Retinal pigment epithelial cell (primary cell): ENCODE measurements at places on chromosomes 1 and 21.
A peak's percentile ranks its signal among the peaks of the same experiment; 100 is the strongest.

DNA sequence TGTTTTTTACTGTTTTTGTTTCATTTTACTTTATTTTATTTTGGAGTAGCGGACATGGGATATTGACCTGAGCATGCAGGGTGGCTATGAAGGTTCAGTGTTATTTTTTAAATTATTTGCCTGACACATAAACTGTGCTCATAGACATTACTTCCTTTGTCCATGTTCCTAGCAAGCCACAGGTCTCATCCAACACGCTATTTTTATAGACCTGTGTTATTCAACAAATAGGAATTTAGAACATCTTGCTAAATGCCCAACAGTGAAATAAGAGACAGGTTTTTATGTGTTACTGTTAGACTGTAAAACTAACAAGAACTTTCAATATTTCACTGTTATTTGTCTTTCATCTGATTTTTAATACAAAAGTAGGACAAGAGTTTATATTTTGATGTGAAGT, 756.4 kb downstream of the KCNT2 start:
- no peak for DNase-seq

DNA sequence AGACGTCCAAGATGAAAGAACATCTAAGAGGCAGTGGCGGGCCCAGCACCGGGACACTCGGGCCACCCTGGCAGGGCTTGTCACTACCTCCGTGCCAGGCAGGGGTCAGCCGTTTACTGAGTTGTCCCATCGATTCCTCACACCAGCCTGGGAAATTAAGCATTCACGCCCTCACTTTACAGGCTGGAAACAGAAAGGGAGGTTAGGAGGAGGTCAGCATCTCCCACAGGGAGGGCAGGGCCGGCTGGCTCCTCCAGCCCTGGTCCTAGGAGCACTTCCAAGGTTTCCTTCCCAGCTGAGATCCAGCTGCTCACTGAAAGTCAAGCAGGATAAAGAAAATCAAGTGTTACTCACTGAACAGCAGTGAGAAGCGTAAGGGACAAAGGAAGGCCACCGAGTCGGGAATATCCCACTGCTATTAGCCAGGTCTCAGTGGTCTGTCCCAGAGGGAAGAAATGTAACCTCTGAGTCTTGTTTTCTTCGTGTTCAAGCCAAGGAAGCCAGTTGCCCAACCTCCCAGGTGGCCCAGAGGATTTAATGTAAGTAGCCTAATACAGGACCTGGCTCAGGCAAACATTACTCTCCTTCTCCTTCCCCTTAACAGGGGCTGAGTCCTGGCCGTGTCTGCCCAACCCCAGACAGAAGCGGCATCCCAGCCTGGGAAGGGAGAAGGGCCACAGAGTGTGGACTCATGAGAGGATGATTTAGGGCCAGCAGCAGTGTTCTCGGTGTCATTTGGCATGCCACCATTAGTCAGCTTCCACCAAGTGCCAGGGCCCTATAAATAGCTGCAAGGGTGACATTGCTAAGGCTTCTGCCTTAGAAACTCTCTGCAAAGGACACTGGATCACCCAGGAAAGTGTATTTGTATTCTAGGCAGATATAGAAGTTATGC, 203.1 kb upstream of the GALNT2 start:
- DNase-seq, result no peak

- no peak for DNase-seq
These were observed 57.8 kb upstream of the HSD17B7 start for GRCh38 chr1:162732566-162733335.

DNA sequence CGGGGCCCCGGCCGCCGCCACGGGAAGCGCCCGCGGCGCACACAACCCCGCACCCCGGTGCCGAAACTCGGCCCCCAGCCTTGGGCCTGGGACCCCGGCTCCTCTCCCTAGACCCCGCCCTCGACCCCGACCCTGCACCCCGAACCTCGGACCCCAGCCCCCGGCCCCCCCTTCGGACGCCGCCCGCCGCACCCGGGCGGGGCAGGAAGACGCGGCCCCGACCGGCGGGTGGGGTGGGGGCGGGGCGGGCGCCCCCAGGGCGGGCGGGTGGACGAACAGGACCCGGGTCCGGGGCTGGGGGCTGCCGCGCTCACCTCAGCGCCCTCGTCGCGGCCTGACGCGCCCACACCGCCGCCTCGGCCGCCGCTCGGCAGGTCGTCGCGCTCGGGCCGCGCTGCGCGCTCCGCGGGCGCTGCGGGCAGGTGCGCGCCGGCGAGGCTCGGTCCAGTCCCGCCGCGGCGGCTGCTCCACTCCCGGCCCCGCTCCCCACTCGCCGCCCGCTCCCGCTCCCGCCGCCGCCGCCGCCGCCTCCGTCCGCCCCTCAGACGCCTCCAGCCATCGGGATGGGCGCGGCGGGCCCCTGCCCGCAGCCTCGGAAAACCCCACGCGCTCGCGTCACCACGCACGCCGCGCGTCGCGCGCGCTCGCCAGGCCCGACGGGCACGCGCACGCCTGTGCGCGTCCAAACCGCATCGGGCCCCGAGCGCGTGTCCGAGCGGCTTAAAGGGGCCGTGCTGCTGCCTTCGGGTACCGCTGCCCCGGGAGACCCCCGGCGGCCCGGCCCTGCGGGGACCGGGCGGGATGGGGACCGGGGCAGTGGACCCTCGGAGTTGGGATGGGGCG, at the start of gene GNB1:
Gene GNB1 (minus strand): TSS at position 582 of the 843 bp plus-strand sequence. CDS start 65,634 bp downstream, outside the sequence.
- DNase-seq, result peak; percentile 59

DNA sequence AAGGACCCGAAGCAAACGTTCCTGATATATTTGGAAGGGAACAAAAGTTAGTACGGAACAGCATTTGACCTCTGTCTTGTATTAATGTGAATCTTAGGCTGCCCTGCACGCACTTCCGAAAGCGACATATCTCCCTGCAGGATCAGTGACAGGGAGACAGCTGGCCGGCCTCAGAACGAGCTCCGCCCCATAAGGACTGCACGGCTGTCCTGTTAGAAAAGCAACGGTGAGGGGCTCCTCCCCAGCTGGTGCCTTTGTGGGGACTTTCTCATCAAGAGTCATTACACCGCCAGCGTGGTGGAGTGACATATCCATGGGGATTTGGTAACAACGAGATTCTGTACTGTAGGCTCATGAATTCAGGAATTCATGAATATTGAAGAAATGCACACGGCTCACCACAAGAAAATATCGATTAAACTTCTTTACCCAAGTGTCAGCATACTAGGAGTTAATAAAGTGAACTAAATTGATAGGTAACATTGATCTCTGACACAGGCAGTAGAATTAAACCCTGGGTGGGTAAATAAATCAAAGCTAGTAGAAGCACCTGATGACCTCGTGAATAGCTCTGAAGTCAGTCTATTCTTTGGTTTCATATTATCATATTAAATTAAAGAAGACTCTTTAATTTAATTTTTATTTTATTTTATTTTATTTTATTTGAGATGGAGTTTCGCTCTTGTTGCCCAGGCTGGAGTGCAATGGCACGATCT, 8.1 kb upstream of the GREM2 start:
- no peak for DNase-seq

DNA sequence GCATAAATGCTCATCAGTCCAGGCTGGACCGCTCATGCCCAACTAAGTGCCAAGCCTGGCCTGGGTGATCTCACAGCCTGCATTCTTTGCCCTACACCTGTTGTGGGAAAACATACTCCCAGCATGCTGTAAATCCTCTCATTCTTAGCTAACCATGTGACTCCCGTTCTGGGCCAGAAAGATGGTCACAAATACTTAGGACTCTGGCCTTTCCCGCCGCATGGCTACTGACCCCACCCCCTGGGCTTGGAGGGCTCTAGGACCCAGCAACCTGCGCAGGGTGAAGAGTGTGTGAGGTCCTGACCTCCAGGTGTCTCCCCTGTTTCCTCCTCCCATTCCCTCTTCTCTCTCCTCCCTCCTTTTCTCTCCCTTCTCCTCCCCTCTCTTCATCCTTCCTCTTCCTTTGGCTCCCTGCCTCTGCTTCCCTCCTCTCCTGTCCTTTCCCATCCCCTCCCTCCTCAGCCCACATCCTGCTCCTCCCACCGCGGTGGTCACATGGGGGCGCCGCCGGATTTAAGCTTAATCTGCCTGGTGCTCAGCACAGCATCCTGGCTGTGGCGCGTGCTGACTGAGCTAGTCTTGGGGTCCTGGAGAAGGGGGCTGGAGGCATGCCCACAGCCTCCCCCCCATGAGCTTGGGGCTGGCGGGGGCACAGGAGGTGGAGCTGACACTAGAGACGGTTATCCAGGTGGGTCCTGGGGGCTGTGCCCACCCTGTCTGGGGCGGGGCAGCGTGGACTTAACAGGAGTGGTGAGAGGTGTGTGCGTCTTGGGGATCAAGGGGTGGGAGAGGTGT, at the start of gene CROCC:
Gene CROCC (plus strand): TSS at position 541 of the 795 bp plus-strand sequence. CDS start 88 bp downstream, at position 629.
- DNase-seq, result peak; percentile 86

- peak; percentile 34 for DNase-seq
These were observed at the start of gene USH2A for GRCh38 chr1:216422821-216423520. Gene USH2A, minus strand, starts transcription at chr1:216423448. Its CDS starts 1,112 bp downstream, at chr1:216422336.

DNA sequence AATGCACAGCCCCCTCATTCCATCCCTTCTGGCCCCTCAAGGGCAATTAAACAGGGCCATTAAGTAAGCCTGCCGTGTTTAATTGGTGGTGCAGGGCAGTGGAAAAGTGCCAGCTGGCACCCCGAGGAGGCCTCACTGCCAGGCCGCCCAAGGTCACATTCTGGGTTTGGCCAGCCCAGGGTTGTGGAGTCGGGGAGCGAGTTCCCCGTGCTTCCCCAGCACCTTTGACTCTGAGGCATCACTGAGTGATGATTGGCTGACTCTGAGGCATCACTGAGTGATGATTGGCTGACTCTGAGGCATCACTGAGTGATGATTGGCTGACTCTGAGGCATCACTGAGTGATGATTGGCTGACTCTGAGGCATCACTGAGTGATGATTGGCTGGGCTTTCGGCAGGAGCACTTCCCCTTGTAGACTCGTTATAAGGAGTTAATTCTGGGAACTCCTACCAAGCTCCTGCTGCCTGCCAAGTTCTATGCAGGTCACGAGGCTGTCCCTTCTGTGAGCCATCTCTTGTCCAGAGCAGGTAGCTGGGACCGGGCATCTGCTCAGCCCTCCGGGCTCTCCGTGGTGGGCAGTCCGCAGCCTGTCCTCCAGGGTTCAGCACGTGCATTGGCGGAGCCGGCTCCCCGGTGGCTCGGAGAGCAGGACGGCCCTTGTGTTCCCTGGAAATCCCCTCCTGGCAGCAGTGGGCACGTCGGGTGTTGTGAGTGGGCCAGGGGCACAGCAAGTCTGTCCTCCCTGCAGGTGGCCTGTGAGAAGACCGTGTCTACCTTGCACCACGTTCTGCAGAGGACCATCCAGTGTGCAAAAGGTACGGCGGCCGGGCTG, 20.9 kb downstream of the CSTB start:
- DNase-seq, result no peak

DNA sequence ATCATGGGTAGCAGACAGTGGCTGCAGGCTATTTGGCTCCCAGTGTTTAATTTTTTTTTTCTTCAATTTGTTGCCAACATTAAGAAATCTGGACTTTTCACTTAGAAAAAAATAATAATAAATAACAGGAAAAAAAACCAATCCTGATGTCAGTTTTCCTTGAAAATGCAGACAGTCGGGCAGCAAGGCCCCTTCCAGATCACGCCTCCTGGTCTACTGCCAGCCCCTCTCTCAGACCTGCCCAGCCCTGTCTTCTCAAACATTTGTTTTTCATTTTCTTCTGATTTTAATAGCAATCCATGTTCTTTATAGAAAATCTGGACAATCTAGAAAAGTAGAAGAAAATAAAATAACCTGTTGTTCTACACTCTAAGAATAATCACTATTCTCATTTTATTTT, 15.5 kb downstream of the IFNGR2 start:
- DNase-seq, result no peak

- no peak for DNase-seq
These were observed 62.3 kb upstream of the SLC25A33 start for GRCh38 chr1:9476790-9477463.

GRCh38 chr1:206509612-206510257, 2.4 kb downstream of the RASSF5 start:
- DNase-seq, result no peak

- no peak for DNase-seq
These were observed 26.8 kb upstream of the TARBP1 start for GRCh38 chr1:234505769-234506102.

DNA sequence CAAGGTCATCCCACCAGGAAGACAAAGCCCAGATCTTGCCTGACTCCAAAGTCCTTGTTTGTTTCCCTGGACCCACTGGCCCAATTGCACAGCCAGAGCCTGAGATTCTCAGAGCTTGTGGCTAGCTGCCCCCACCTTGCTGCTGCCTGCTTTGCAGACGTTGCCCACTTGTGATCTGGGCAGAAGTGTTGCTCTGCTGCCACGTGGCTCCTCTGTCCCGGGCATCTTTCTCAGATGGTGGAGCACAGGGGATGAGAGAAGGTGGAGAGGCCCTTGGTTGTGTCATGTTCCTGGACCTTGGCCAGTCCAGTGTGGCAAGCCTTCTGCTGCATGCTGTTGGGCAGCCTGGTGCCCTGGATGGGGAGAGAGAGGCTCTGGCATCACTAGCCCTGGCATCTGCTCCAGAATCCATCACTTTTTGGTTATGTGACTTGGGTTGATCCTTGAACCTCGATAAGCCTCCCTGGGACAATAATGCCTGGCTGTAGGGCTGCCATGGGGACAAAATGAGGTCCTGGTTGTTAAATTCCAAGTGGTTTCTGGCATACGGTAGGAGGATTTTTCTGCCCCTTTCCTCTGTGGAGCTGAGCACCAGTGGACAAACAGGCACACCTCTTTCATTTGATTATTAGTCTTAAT, 1.5 kb upstream of the NR0B2 start:
- DNase-seq, result no peak

- no peak for DNase-seq
These were observed 126.3 kb upstream of the TMPRSS2 start for GRCh38 chr21:41634211-41634694.

DNA sequence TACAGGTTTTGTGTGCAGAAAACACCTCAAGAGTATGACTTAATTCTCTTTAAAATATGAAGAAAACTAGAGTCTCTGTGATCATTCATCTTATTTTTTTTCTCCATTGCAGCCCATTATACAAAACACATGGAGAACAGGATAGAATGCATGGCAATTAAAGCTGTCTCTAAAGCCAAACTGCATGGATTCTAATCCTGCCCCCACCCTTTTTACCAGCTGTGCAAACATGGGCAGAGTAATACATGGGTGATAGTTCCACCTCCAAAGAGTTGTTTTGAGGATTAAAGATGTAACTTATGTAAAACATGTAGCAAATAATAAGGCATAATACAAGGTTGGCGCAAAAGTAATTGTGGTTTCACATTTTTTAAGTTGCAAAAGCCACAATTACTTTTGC, 114.4 kb downstream of the CLEC20A start:
- DNase-seq, result no peak

GRCh38 chr1:183417772-183418491, at the start of gene NMNAT2:
Gene NMNAT2, minus strand, starts transcription at chr1:183418380. Its CDS starts 113 bp downstream, at chr1:183418267.
- DNase-seq, result no peak

- DNase-seq, result no peak
These were observed 1373.7 kb downstream of the BRINP3 start for GRCh38 chr1:189103956-189104355.

DNA sequence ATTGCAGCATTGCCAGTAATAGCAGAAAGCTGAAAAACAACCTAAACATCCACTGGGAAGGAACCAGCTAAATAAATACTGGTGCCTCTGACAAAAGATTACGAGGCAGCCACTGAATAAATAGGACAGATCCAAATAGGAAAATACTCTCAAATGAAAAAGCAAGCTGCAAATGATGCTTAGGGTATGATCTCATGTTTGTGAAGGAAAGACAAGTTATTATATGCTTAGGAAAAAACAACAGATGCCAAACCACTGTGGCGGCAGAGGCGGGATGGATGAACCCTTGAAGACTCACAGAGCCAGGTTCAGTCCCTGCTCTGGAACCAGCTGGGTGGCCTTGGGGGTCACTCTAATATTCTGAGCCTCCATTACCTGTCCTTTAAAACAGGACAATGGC, 41.6 kb downstream of the MATN1 start:
- DNase-seq, result no peak
